ENCODE measurements at places on chromosomes 6 and 20.

DNA sequence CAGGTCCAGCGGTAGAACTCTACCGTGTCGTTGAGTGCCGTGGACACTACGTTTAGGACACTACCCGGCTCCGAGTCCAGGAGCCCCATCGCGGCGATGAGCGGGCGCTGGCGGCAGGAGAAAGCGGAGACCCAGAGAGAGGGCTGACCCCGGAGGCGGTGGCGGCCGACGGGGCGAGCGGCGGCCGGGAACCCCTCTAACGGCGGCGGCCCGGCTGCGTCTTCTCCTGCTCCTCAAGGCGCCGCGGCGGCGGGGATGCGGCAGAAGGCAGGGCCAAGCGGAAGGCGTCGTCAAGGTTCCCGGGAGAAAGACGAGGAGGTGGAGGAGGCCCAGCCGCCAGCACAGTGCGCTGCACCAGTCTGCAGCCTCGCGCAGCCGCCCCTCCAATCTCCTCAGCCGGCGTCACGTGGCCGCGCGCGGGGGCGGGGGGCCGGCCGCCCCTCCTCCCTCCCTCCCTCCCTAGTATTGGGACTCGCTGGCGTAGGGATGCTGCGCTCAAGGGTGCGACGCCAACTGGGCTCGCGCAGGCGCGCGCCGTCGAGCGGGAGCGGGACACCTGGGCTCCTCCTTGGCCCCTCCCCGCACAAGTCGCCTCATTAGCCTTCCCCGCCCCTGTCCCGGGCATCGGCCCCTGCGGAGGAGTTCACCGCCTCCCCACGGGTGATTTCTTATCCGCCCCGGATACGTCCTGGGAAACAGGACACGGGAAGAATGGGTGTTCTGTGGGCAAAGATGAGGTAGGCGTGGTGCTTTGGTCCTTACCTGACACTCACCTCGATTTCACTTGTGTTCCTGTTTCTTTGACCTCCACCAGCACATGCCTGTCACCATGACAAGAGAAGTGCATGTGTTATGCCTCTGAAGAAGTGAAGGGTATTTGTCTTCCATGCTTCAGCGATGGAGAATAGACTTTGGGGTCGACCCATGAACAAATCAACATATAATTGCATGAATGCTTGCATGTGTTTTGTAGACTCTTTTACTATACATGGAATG lies at the start of gene ELOVL4:
ELOVL4 (minus strand) TSS at position 363 of the 996 bp plus-strand sequence; CDS start at position 89, 274 bp downstream.
- peak; percentile 95 for DNase-seq

DNA sequence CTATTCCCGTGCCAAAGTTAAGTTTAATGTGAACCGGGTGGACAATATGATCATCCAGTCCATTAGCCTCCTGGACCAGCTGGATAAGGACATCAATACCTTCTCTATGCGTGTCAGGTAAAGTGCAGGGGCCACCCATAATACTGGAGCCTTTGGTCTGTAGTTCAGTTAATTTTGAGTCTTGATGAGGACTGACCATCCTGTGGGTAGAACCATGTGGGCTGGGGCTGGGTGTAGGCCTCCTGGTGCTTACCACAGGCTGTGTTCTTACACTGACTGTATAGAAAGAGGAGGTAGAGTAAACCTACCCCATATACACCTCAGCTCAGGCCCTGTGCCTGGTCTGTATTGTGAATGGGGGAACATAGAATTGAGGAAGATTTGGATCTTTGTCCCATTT lies 2.4 kb downstream of the NOP56 start:
- no peak for DNase-seq

- peak; percentile 46 for DNase-seq
Observed at GRCh38 chr6:70210462-70210861, 92.4 kb downstream of the COL9A1 start.

DNA sequence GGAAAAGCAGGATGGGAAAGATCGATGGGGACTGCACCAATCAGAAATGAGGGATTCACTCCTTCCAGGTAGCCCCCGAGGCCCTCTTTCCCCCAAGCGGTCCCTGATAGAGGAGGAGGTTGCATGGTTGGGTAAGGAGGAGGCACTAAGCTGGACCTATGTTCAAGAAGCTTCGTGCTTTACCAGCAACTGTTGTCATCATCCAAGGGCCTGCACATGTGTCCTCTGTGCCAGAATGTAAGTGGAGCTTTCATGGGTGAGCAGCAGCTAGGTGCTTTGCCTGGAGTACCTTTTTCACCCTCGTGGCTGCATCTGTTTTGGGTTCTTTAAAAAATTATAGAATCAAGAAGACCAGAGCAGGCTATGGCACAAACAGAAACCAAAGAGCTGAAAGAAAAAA lies 54.0 kb downstream of the GMPR start:
- no peak for DNase-seq

DNA sequence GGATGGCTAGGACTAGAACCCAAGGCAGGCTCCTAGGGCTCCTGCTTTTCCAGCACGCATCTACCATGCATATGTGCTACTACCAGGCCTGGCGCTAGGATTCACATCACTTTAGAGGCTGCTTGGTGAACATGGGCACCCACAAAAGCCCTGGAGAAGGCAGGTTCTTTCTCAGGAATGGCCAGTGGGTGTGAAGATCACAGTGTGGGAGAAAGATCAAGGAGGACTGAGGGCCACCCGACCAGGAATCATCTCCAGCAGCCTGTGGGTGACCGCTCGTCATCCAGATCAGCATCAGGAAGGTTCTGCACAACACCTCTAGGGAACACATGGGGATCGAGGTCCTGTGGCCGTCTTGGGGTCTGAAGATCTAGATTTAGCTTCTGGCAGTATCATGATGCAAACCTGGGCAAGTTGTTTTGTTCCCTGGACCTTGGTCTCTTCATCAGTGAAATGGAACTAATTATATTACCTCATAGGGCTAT lies 27.3 kb downstream of the SRSF3 start:
- no peak for DNase-seq

- DNase-seq = no peak
Observed at GRCh38 chr6:17458966-17459365, 65.6 kb downstream of the CAP2 start.

All from brain (organoid and tissue), 16 donors.